AG09319 (cell line): ENCODE measurements at places on chromosomes 5 and 9.

- DNase-seq = peak; percentile 10
These were observed 56.9 kb downstream of the PDE6A start for GRCh38 chr5:149887622-149888183.

GRCh38 chr9:1421436-1421835 is 371.3 kb downstream of the DMRT2 start:
- DNase-seq = no peak

- no peak for DNase-seq
These were observed 270.2 kb upstream of the MVB12B start for GRCh38 chr9:126056312-126057021.

DNA sequence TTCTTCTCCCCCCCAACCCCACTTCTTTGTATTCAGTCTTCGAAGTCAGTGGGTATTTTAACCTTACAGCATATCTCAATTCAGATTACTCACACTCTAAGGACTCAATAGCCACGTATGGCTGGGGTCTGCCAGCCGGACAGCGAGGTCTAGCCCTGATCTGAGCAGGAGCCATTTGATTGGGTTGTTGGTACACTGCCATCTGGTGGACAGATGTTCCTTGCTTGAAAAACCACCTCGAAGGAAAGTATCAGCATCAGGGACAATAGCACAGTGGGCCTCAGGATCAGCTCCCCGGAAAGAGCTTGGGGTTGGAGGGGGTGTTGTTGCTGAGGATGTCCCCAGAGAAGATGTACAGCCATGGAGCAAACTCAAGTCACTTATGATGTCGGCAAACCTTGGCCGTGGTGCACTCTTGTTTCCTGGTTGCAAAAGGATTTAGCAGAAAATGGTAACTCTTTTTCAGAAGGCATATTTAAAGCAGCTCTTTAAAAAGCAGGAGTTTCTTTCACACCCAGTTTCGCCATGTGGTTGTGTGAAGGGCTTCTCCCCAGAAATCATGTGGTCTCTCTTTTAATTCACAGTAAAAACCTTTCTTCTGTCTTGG is 31.7 kb upstream of the KCNMB1 start:
- DNase-seq = peak; percentile 28

GRCh38 chr5:56356121-56356835 is 123.1 kb upstream of the ANKRD55 start:
- no peak for DNase-seq

DNA sequence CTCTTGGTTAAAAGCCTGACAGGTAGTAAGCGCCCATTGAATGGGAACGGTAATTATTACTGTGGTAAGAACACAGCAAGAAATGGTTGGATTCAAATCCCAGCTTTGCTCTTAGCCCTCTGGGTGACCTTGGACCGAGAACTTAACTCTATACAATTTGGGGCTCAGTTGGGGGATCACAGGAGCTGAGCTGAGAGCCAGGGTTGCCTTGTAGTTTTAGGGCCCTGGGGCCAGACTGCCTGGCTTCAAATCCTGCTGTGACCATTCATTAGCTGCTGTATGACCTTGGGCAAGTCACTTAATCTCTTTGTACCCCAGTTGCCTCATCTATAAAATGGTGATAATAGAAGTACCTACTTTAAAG is 87.4 kb upstream of the SH3PXD2B start:
- no peak for DNase-seq
